ENCODE measurements at places on chromosomes 6 and 20. TPM values are rescaled to one million over a fixed set of nuclear protein-coding genes. Genes with fewer than 3 reads are reported as not detected.

The THBS2 gene
- total RNA-seq: 279 TPM

The DEFB132 gene
- total RNA-seq: not detected

The MRS2 gene
- total RNA-seq: 15.8 TPM

The PI3 gene
- total RNA-seq: not detected

The ACTL10 gene
- total RNA-seq: 3.9 TPM

The OR12D3 gene
- not detected for total RNA-seq

The ERVFRD-1 gene
- total RNA-seq: not detected

The GLP1R gene
- total RNA-seq: not detected

The TDP2 gene
- total RNA-seq: 23.9 TPM
